NT2/D1 (cell line): ENCODE measurements at places on chromosomes 3 and 15.

GRCh38 chr15:77179541-77179998, 108.7 kb upstream of the TSPAN3 start:
- no peak for DNase-seq

GRCh38 chr3:172061724-172062184, 22.4 kb downstream of the FNDC3B start:
- no peak for DNase-seq

GRCh38 chr3:43503067-43503728, 118.6 kb downstream of the ANO10 start:
- DNase-seq, result no peak

DNA sequence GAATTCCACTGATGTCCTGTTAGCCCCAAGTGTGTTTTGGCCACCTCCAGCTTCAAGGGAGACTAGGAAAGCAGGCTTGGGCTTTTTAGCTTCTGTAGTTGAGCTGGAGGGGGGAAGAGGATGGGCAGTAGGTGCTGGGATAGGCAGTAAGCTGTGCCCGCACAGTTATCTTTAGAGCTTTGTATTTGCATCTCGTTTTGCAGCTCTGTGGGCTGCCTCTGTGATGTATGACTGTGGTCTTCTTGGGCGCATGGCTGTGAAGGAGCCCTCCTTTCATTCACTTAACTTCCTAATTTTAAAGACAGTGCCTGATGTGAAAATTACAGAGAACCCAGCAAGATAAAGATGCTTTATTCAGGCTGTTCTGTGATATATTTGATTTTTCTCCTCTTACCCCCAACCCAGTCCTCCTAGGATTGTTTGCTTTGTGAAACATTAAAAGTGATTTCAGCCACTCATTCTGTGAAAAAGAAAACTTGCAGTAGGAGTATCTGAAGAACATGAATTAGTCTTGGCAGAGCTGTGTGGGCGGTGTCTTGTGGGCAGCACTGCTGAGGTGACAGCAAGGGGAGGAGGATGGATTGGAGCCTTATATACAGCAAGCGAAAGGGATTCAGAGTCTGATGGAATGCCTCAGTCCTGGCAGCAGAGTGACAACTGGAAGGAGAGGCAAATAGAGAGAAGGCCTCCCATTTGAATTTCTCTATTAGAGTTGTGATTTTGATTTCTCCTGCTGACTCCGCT, 74.3 kb downstream of the LARS2 start:
- no peak for DNase-seq

GRCh38 chr3:36792342-36792741, 28.0 kb upstream of the DCLK3 start:
- peak; percentile 56 for DNase-seq

- DNase-seq, result no peak
These were observed 4.9 kb upstream of the FAM131A start for GRCh38 chr3:184332370-184333090.

GRCh38 chr3:102827386-102827785, 392.6 kb downstream of the ZPLD1 start:
- no peak for DNase-seq

DNA sequence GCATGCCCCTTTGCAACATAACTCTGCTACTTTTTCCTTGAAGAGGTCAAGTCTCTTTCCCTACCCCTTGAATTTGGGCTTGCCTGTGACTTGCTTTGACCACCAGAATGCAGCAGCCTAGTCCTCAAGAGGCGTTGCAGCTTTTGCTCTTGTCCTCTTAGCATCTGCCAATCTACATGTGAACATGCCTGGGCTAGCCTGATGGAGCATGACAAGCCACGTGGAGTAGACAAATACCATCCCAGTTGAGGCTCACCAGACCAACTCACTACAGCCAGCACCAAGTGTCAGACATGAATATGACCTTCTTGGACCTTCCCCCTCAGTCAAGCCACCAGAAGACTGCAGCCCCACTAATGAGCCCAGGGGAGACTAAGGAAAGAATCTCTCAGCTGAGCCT, 32.9 kb downstream of the AMOTL2 start:
- no peak for DNase-seq

DNA sequence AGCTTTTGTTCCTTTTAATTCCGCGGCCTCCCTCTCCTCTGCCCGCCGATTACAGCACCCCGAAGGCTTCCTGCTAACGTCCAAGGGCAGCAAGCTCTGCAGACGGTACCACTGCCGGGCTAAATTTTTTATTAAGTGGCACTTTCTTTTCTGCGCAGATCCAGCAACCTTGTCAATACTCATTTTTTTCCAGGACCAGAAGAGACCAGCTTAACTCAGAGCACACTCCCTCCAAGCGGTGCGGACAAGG, 542 bp upstream of the MEIS2 start:
- no peak for DNase-seq

DNA sequence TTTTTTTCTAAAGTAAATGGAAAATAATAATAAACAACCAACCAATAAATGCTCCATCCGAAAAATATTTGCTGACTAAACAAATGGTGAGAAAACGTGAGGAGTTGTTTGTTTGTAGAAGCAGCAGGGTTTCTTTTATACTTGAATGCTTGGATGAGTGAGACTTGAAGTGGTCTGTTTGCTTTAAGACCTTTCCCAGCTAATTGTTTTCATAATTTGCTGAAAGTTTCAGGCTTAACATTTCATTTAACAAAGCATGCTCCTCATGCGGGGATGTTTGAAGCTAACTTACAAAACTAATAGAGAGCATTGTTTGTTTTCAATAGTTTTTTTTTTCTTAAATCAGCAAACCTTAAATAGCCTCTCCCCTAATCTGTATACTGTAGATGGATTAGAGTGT, 484.6 kb downstream of the ROBO2 start:
- no peak for DNase-seq

DNA sequence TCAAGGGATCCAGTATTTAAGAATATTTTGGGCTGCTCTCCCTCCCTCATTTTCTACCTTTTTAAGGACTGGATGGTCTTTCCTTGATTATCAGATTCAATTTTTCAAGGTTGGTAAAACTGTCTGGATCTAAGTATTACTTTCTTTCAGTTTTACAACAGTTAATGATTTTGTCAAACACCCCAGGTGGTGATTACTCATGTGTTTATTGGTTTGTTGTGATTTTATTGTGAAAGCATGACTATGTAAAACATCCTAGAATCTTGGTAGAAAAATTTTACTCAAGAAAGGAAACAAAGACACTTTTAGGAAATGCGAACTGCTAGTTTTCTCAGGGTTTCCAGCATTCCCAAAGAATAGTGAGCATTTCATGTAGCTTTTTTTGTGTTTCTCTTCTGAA, 7.3 kb downstream of the GTF2E1 start:
- DNase-seq, result no peak

- DNase-seq, result no peak
These were observed 504.4 kb downstream of the FHIT start for GRCh38 chr3:60746695-60747416.

- DNase-seq, result no peak
These were observed 44.1 kb downstream of the CPN2 start for GRCh38 chr3:194306771-194307640.

GRCh38 chr3:177085794-177086193, 111.5 kb downstream of the TBL1XR1 start:
- no peak for DNase-seq

GRCh38 chr15:93986400-93986984, 244.9 kb upstream of the MCTP2 start:
- DNase-seq, result no peak

GRCh38 chr15:36432161-36432560, 147.3 kb upstream of the CDIN1 start:
- no peak for DNase-seq

GRCh38 chr3:67609709-67610108, 44.7 kb downstream of the SUCLG2 start:
- DNase-seq, result no peak

DNA sequence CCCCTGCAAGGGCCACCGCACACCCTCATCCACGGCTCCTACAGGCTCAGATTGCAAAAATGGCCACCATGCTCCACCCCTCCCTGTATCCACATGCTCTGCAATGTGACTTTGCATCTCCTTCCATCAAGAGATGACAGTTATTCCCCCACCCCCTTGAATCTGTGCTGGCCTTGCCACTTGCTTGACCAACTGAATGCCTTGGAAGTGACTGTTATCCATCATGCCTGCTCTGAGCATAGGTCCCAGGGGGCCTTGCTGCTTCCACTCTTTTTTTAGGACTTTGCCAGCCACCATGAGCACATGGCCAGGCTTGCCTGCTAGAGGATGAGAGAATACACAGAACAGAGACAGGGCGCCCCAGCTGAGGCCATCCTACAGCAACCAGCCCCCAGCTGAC, 13.6 kb downstream of the HAPLN3 start:
- no peak for DNase-seq

DNA sequence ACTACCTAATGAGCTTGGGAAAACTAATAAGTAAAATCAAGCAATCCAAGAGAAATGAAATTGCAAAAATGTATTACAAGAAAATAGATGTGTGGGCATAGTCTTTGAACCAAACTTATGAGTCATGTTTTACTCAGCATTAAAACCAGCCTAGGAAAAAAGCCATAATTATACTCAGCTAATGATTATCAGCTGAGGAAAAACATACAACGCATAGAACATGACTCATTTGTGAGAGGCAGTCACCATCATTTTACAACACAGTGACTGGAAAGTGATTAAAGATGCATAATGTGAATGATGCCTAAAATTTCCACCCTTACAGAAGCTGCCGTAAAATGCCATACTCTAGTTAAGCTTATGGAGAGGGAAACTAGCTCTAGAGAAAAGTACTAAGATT, 238.0 kb upstream of the EOMES start:
- no peak for DNase-seq

DNA sequence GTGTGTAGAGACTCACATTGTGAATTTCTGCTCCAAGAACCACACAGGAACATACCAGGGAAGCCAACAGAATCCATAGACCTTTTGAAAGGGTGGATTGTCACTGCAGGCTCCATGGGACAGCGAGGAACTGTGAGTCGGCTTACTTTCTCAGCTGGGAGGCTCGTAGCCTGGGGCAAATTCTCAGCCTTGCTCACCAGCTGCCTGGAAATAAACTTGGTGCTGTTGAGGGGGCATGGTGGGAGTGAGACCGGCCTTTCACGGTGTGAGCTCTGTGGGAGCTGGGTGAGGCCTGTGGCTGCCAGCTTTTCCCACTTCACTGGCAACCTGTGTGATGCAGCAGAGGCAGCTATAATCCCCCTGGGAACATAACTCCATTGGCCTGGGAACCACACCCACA, 146.6 kb upstream of the P2RY1 start:
- peak; percentile 18 for DNase-seq

DNA sequence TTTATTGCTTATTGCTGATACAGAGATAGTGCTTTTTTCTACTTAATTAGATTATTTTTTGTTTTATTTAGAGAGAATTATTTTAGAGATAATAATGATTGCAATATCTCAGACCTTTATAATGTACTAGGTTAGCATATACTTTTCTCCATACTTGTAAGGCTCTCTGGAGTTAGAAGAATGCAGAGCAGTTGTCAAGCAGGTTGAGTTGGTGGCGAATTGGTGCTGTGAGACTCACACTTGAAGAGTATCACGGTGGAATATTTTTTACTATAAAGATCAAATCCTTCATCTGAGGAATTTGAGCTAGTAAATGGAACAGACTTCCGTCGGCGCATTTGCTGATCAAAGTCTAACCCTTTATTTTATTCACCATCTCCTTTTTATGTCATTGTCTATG, 47.3 kb upstream of the MDFIC2 start:
- no peak for DNase-seq

GRCh38 chr3:67382536-67382935, 271.9 kb downstream of the SUCLG2 start:
- no peak for DNase-seq

GRCh38 chr3:185351396-185351795, 11.5 kb upstream of the MAP3K13 start:
- no peak for DNase-seq

DNA sequence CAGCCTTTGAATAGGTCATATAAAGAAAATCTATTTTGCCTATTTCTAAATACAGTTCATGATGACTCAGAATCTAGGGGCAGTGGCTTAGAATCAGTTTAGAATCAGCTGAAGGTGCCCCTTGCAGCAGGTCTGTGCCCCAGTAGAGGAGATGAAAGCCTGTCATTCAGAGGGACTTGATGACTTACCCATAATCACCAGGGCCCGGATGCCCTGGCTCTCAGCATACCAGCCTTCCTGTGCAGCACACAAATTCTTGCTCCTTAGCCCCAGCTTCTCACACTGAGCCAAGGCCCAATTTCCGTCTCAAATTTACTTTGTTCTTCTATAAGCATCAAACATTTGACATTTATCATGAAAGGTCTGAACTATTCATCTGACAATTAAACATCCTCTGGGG, 83.2 kb upstream of the EOMES start:
- DNase-seq, result no peak

- DNase-seq, result no peak
These were observed 601.7 kb upstream of the ZNF717 start for GRCh38 chr3:76387000-76387399.

- peak; percentile 65 for DNase-seq
These were observed 18.5 kb downstream of the FSTL1 start for GRCh38 chr3:120432150-120432860.

DNA sequence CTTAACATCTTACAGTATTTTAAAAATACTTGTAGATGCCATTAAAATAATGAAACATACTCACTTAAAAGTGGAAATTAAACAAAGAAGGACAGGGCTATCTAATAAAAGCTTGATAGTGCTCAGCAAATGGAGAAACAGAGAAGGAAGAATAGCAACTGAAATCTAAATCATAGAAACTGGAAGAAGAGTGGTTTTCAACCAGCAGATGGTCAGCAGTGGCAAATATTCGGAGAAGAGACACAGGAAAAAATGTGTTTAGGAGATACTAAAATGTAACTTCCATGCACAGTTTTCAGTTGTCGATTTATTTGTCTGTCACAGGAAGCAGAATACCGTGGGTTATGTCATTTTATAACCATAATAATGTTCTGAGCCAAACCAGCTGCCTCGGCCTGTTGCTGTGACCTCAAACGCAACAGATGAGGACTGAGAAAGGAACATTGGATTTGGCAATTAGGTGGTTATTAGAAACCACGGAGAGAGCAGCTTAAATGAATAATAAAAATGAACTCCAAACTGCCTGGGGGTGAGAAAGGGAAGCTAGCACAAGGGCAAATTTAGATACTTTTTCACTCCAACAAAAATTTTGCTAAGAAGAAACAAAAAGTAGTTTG, 246.6 kb upstream of the KCNMB2 start:
- no peak for DNase-seq

GRCh38 chr3:128823631-128824030, 55.8 kb upstream of the ACAD9 start:
- DNase-seq, result no peak

- DNase-seq, result no peak
These were observed 515.9 kb downstream of the GBE1 start for GRCh38 chr3:81245501-81245900.

- no peak for DNase-seq
These were observed 420.0 kb upstream of the CBLB start for GRCh38 chr3:106288781-106289180.
